ENCODE measurements at places on chromosomes 13 and 19. TPM values are rescaled to one million over a fixed set of nuclear protein-coding genes. Genes with fewer than 3 reads are reported as not detected.

PLVAP gene
- total RNA-seq, result not detected

ZNF71 gene
- 3.5 TPM for total RNA-seq

ELANE gene
- not detected for total RNA-seq

FCHO1 gene
- total RNA-seq, result 5.5 TPM

FREM2 gene
- 7.6 TPM for total RNA-seq

S1PR4 gene
- total RNA-seq, result 9.9 TPM

GRIK5 gene
- total RNA-seq, result 0.23 TPM

WASF3 gene
- total RNA-seq, result 4.8 TPM

Data from A375 (cell line).